ENCODE measurements at places on chromosomes 6 and 20. TPM values are rescaled to one million over a fixed set of nuclear protein-coding genes. Genes with fewer than 3 reads are reported as not detected.

- no peak for DNase-seq
Measured at GRCh38 chr6:130020073-130020906, 1.9 kb downstream of the L3MBTL3 start.

- no peak for DNase-seq
Measured at GRCh38 chr20:14127514-14128223, 132.4 kb downstream of the MACROD2 start.

DNA sequence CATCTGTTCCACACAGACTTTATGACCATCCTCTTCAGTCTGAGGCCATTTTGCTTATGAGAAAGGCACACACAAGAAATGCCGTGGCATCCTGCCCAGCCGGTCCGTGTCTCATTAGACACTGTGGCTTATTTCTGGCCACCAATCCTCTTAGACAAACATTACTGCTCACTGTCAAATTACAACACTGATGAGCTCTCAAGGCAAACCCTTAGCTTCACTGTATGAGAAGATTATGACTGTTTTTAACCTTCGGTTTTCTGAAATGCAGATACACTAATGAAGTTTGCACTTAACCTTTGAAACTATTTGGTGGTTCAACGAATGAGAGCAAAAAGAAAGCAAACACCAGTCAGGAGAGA lies 50.5 kb upstream of the DST start:
- DNase-seq: no peak

DNA sequence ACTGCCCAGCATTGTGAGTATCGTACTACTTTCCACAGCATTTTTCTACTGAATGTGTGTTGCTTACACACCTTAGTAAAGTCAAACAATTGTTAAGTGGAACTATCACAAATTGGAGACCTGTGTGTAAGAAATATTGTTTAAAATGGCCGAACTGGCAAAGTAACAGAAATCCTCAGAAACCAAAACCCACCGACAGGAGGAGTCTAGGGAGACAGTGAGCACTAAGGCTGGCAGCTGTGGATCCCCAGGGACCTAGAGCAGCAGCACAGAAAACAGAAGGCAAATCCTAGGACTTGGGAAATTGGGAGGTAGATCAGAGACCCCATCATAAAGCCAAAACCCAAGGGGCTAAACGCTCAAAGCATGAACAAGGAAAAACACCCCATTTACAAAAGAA lies 69.9 kb downstream of the SESN1 start:
- DNase-seq: no peak

TSHZ2 gene
- polyA plus RNA-seq: 11.0 TPM
